ENCODE measurements at places on chromosomes 2 and 18.
A peak's percentile ranks its signal among the peaks of the same experiment; 100 is the strongest.

GRCh38 chr2:55157474-55157884 lies 74.6 kb downstream of the CLHC1 start:
- DNase-seq, result no peak

GRCh38 chr2:151904021-151904420 lies 75.8 kb upstream of the ARL5A start:
- DNase-seq, result no peak

DNA sequence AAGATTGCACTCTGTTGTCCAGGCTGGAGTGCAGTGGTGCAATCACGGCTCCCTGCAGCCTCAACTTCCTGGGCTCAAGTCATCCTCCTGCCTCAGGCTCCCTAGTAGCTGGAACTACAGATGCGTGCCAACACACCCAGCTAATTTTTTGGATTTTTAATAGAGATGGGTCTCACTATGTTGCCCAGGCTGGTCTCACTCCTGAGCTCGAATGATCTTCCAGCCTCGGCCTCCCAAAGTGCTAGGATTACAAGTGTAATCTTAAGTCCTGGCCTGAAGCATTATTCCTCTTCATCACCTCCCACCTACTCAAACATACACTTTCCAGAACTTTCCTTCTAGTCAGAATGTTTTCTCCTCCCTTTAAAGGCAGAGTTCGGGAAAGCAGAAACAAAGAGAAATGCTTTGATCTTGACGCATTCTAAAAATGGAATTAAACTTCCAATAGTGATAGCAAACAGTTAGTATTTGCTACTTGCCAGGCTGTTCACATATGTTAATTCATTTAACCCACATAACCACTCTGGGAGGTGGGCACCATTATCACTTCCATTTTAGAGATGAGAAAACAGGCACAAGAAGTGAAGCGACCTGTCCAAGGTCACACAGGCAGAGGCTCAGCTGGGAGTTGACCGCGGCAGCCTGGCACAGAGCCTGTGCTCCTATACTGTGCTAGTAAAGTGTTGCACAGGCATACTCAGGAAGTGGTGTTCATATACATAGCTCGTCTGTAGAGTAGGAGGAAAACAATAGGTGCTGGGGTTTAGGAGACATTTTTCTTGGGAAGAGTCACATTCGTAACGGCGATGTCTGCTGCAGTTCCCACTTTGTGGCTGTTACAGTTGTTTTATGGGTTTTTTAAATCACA lies 24.6 kb downstream of the TEX44 start:
- no peak for DNase-seq

DNA sequence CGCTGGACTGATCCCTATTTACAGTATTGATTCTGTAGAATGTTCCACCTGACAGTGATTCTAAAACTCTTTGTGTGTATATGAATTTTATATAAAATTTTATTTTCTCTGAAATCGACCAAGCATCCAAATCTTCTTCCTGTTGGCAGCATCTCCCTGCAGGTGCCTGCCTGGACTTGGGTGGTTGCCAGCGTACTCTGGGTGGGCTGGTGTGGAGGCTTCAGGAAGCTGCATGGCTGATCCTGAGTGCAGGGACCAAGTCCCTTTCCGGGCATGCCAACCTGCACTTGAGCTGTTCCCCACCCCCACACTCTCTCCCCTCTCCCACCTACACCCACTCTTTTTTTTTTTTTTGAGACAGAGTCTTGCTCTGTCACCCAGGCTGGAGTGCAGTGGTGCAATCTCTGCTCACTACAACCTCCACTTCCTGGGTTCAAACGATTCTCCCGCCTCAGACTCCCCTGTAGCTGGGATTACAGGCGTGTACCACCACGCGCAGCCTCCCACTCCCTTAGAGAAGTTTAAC lies 53.2 kb upstream of the ALKAL2 start:
- DNase-seq, result no peak

- DNase-seq, result no peak
These were observed 1232.3 kb upstream of the ZEB2 start for GRCh38 chr2:145752091-145752806.

- DNase-seq, result no peak
These were observed 18.1 kb downstream of the TIMM21 start for GRCh38 chr18:74166386-74166785.

- no peak for DNase-seq
These were observed 42.3 kb downstream of the XRCC5 start for GRCh38 chr2:216151313-216152025.

DNA sequence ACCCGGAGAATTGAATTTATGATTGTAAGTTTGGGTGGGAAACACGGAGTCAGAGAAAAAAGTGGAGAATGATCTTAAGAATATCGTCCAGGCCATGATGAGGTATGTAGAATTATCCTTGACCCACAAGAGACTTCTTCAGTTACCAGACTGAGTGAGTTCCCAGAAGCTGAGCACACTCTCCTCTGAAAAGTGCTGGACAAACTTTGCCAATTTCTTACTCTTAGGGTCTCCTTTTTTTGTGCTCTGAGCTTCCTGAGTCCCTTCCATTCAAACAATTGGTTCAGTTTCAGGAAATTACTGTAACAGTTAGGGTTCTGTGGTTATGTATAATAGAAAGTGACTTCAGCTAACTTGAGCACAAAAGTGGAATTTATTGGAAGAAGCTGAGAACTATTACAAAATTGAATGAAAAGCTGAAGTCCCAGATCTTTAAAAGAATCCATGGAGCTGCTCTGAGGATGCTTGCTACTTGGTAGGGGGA lies 50.6 kb upstream of the EHBP1 start:
- no peak for DNase-seq

GRCh38 chr2:210517264-210517663 lies 39.1 kb upstream of the CPS1 start:
- no peak for DNase-seq

- DNase-seq, result no peak
These were observed 682 bp upstream of the LNPK start for GRCh38 chr2:176002688-176003210.

DNA sequence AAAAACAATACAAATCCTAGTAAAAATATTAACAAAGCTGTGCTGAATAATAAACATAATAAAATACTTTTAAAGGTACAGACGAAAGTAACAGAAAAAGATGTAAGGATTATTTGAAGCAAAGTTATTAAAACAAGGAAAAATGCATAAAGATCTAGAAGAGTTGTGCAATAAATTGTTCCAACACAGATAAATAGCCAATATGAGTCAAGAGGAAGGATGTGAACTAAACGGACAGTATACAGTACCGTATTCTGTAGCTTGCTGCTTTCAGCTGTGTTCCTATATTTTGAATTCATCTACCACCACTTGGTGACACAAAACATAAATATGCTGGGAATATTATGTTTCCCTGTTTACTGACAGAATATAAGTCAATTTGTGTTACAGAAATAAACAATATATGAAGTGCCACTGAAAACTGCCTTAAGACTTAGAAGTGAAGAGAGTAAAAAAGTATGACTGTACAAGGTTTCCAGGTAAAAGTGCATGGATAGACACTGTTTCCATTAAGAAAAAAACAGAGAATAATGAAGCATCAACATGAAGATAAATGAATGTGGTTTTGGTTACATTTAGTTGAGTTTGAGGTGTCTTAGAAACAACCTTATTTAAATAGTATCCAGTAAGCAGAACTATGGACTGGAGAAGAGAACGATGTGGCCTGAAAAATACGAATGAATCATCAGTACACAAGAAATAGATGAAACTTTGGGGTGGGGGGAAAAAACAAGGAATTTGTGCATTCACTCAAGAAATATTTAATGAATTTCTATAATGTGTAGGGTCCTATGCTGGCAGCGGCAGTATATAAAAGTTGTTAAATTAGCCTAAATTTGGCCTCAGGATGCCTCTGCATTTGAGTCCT lies 13.1 kb downstream of the PPP3R1 start:
- no peak for DNase-seq

- no peak for DNase-seq
These were observed 135.8 kb downstream of the METTL8 start for GRCh38 chr2:171297956-171298355.

- no peak for DNase-seq
These were observed 830.6 kb downstream of the SLC4A3 start for GRCh38 chr2:220458051-220458450.

GRCh38 chr18:13800505-13801259 lies 23.3 kb upstream of the MC5R start:
- peak; percentile 22 for DNase-seq

- no peak for DNase-seq
These were observed 3.3 kb downstream of the RNF125 start for GRCh38 chr18:32021756-32022564.

- DNase-seq, result no peak
These were observed 316.3 kb upstream of the KCNJ3 start for GRCh38 chr2:154381931-154382794.

DNA sequence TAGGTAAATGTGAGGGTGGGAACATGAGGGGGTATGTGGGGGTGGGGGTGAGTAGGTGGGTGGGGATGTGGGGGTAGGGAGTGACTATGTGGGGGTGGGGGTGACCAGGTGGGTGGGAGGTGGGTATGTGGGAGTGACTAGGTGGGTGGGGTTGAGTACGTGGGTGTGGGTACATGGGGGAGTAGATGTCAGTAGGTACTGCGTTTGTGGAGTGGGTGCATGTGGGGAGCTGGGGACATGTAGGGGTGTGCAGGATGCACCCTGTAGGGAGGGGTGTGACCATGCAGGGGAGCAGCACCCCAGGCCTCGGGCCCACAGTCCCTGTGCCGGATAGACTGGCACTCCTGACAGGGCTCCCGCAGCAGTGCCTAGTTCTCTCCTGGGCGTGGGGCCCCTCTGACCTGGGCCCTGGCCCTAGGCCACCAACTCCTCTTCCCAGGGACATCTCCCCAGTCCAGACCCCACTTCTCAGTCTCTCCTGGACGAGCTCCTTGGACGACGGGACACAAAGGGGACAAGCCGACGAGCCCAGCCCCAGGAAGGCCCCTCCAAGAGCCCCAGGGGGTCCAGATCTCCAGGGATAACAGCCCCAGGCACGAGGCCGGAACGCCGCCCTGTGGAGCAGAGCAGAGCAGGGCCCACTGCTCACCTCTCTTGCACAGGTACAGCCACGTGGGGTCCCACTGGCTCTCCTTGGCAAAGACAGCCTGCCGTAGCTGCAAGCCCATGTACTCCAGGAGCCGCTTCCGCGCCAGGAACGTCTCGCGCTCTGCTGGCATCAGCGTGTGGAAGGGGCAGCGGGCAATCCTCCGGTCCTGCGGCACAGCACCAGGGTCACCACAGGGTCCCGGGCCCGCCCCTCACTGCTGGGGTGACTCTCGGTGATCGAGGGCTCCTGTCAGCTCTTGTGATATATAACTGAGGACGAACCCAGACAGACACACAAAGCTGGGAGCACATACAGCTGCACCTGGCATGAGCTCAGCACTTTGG lies 58.2 kb downstream of the ANKMY1 start:
- DNase-seq, result no peak

GRCh38 chr2:70995426-70995729 lies 705 bp upstream of the TEX261 start:
- peak; percentile 38 for DNase-seq

- DNase-seq, result no peak
These were observed 37.5 kb upstream of the SLC66A3 start for GRCh38 chr2:11117776-11118175.

DNA sequence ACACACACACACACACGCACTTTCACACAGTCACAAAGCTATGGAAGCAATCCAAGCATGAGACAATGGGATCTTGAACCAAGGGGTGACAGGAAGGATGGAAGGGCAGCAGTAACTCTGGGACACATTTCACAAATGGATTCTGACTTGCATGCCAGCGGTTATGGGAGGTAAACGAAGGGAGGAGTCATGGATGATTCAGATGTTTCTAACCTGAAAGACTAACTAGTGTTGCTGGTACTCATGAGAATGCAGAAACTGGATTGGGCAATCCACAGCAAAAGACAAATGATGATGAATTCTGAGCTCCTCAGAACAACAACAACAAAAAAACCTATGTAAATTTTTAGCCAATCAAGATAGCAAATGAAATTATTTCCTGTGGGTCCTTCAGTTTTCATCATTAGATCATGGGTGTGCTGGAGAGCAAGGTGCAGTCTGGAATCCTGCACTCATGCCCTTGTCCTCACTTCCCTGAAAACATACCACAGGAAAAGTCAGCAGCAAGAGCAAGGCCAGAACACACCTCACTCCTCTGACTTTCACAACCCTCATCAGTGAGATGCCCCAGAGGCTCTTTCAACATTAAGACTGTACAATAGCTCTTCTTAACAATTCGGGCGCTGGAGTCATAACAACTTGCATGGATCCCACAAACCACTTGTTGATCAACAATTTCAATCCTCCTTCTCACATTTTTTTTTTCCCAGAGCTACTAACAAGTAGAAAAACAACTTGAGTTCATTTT lies 32.6 kb downstream of the ABCA12 start:
- DNase-seq, result no peak

DNA sequence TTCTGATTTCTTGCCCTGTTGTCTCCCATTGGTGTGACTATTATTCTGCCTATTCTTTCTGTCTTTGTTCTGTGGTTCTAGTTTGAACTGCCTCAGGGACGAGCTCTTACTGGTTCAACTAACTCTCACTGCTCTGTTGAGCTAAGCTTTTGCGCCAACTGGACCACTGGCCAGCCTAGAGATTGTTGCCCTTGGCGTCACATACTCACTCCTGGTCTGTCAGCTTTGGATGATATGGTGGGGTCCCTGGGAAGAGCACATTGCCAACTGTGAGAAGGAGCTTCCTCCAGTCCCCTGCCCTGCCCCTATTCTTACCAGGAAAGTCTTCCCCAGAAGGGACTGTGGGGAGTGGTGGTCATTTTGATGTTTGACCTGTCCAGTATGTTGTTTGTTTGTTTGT lies 6.0 kb downstream of the MTHFD2 start:
- no peak for DNase-seq

DNA sequence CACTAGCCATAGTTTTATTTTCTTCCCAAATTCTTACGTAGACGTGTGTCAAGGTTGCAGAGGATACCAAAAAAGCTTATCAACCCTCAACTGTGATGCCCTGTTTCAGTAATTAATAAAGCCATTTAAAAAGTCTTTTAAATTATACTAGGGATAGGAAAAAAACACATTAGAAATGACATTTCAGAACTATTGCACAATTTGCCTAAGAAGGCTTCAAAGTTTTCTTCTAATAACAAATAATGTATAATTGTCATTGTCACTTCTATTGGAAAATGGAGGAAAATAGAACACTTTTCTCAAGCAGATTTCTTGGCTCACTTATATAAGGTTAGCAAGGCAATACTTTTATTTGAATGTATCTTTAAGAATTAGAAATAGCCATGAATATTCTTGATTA lies 253.8 kb downstream of the ARHGAP15 start:
- no peak for DNase-seq

- DNase-seq, result no peak
These were observed 36.2 kb upstream of the NT5C1B start for GRCh38 chr2:18625563-18625962.

GRCh38 chr2:237213315-237214022 lies 127.8 kb downstream of the COPS8 start:
- no peak for DNase-seq

- no peak for DNase-seq
These were observed 6.6 kb downstream of the BCL2L11 start for GRCh38 chr2:111127351-111127750.

DNA sequence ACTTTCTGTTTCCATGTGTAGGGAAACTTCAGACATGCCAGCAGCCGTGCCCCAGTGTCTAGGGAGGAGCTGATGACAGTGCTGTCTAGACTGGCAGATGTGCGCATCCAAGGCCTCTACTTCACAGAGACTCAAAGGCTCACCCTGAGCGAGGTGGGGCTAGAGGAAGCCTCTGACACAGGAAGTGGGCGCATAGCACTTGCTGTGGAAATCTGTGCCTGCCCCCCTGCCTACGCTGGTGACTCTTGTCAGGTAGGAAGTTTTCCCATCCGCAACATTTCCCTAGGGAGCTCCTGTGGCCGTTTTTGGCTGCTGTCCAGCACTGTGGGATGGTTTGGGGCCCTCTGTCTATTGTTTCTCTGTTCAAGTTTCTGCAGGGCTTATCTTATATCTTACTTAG lies 143.1 kb upstream of the TTC39C start:
- DNase-seq, result peak; percentile 32

- DNase-seq, result no peak
These were observed 10.0 kb downstream of the EPG5 start for GRCh38 chr18:45957100-45957499.

Measured in activated T-cell treated with anti-CD3 and anti-CD28 coated beads for 24 hours (primary cell).